GM13976 (cell line): ENCODE measurements at places on chromosomes 1 and 21.

DNA sequence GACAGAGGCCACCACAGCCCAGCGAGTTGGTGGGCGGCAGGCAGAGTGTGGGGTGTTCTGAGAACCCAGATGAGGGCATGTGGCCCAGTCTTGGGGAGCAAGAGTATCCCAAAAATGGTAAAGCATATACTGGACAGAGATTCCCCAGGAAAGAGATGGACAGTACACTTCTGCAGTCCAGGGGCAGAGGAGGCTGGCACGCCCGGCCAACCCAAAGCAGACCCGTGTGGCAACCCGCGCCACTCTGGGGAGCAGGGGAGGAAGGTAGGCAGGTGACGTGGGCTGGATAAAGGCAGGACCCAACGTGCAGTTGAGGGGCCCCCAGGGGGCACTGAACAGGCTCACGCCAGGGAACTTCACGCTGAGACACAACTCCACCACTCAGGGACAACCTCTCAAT is 46.4 kb upstream of the RIPK4 start:
- DNase-seq, result no peak

DNA sequence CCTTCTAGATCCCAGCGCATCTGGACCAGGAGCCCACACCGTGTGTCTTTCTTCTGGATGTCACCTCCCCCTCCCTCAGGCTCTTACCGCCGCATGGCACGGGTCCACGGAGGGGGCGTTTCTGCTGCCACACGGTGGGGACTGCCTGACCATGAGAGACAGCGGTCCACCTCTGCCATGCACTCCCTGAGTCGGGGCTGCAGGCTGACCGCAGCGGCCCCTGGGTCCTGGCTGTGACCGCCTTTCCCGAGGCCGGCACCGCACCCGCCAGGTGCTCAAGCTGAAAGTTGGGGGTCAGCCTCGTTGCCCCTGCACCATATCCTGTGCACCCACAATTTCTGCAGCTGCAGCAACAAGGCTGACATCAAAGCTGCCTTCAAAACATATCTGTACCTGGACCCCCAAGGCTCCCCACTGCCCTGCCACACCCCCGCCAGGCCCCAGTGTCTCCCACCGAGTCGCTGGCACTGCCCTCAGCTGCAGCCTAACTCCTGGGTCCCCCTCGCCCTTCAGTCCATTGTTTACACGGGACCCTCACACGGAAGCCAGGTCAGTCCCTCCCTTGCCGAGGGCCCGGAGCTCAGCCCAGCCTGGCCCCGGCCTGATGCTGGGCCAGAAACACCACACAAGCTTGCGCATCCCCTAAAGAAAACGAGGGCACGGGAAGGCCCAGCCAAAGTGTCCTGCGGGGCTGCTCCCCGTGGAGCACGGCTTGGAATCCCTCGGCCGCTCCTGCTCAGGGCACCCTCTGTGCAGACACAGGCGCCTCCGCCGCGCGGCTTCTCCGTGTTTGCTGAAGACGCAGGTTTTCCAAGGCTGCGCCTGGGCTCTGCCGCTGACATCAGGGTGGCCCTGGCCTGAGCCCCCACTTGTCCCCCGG is 51.9 kb downstream of the MORN1 start:
- no peak for DNase-seq

DNA sequence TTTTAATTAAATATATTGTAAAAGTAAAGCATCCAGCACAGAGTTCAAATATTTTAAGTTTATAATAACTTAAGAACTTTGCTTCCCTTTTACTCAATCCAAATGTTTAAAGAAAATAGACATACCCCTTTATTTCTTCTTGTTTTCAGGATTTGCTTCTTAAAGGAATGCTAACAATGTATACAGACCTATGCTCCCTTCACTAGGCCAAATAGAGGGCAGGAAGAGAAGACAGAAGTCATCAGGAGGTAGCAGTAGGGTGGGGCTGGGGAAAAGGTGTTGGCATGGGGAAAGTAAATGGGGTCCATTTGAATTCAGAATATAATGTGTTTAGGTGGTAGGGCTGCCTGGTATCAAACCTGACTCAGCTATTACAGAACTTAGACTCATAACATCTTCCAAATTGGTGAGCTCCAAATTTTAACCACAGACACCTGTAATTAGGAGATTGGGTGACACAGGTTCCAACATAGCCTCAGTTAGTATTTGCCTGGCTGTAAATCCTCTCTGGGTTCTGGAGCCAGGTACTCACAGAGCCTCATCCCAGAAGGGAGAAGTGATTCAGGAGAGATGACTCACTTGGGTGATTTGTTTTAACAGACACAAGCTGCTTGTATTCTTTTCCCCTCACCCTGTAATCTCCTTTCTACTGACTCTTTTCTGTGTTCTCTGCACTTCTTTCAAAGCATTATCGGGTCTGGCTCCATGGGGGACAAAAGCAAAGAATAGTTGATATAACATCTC is 60.1 kb upstream of the DUSP10 start:
- no peak for DNase-seq

DNA sequence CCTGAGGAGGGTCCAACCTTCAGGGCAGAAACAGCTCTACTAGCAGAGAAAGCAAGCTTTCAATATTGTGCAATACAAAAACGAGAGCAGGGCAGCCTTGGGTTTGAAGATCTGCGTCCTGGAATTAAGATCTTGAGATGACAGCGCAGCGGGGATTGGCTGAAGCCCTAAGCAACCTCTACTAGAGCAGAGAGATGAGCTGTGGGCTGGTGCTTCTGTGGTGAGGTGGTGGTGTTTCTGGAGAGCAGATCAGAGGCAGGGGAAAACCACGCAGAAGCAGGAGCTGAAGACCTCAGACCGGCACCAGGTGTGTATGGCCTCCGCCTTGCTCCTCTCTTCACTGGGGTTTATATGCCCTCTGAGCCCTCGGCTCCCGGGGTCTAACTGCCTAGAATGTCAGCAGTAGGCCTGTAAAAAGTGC is 12.5 kb downstream of the TRAF3IP3 start:
- DNase-seq, result peak; percentile 79

DNA sequence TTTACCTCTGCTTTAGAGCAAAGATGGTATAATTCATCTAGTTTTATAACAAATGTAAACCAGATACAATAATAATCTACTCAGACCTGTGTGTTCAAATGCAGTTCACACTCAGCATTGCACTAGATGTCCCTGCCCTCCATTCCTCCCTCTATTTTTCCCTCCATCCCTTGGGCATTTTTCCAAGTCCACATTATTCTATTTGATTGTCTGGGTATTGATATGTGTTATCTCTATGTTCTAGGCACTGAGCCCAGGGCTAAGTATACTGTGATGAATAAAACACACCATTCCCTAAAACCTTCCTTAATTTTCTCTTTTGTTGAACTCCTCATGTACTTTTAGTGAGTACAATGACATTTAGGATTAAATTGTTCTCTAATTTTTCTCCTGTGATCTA is 66.2 kb upstream of the HMCN1 start:
- DNase-seq, result no peak

DNA sequence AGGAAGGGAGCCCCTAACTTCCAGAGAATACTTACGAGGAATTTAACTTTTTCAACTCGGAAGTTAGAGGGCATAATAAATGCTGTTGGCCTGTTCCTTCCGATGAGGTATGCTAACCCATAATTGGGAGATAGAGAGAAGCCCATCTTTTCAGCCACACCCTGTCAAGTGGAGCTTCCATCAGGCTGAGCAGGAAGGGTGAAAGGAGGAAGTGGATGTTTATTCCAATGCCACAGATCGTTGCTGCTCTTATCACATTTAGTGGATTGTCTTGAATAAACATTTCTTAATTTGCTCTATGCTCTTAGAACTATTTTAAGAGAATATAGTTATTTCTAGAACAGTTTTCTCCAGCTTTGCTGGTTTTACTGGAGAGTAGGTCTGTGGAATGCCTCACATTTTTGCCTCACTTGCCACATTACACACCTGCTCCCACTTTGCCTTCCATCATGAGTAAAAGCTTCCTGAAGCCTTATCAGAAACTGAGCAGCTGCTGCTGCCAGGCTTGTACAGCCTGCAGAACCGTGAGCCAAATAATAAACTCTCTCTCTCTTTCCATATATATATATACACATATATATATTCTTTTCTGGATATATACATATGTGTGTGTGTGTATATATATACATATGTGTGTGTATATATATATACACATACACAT is 60.0 kb upstream of the RGS21 start:
- no peak for DNase-seq

DNA sequence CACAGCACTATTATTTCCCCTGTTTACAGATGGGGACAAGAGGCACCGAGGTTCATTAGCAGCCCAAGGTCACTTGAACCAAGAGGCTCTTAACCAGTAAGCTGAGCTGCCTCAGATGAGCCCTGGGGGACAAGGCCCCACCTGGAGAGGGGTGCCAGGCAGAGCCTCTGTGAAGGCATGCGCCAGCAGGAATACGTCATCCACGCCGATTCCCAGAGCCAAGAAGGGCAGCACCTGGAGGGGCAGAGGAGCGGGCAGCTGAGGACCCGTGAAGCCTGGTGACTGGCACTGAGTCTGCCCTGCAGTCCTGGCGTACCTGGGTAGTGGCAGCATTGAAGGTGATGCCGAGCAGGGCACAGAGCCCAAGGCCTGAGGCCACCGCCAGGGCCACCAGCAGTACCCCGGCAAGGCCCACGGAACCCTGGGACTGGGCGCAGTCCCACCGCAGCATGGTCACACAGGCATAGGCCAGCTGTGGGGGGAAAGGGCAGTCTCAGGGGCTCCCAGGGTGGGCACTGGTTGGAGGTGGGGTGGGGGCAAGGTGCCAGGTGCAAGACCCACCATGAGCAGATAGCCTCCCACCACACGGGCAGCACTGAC is 14.1 kb downstream of the PTCH2 start:
- no peak for DNase-seq

GRCh38 chr1:30726236-30726635 is 2.9 kb upstream of the MATN1 start:
- no peak for DNase-seq

- DNase-seq, result peak; percentile 76
These were observed 16.5 kb downstream of the SLC2A7 start for GRCh38 chr1:9009438-9010370.
